Kidney tubule cell (primary cell): ENCODE measurements at places on chromosomes 3 and 15.

GRCh38 chr15:58010983-58011382, 54.5 kb downstream of the ALDH1A2 start:
- no peak for DNase-seq

DNA sequence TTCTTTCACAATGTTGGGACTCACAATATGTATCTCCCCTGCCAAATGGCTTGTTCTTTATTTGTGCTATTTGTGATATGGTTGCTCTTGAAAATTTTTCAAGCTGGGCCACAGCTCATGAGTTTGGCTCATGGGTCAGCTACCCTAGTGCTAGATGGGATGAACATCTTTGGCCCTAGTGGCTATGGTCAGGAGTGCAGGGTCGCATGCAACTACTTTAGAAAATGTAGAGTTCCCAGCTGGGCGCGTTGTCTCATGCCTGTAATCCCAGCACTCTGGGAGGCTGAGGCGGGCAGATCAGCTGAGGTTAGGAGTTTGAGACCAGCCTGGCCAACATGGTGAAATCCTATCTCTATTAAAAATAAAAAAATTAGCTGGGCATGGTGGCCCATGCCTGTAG, 55.8 kb downstream of the POLR2M start:
- no peak for DNase-seq

- no peak for DNase-seq
Measured at GRCh38 chr3:21515417-21515816, 235.6 kb downstream of the ZNF385D start.

DNA sequence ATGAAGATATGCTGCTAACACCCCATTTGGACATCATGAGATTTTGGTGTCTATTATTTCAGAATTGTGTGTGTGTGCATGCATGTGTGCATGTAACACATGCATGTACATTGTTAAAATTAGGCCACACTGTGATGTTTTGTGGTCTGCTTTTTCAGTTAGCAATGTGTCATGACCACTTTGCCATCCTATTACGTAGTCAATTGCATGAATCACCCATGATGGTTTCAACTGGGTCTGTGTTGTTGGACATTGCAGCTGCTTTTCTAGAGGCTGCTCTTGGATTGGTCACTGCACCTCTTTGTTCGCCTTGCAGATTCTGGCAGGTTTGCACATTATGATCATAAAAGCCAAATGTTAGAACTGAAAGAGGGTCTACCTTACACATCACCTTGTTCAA, 101.0 kb upstream of the THBS1 start:
- peak; percentile 19 for DNase-seq

DNA sequence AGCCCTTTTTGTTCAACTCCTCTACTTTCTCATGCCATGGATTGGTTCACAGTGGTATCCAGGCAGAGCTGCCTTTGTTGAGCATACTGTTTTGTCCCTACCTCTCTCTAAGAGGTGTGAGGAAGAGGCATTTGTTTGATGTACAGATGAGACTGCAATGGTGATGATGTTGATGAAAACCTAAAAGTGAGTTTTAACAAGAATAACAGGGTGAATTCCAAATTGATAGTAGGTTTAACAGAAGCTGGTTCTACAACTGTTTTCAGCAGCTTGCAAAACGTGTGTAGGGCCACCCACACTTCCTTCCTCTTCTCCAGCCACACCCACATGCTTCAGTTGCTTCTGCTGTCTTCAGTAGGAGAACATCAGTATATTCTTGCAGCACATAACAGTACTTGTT, 10.2 kb downstream of the SNRK start:
- no peak for DNase-seq

DNA sequence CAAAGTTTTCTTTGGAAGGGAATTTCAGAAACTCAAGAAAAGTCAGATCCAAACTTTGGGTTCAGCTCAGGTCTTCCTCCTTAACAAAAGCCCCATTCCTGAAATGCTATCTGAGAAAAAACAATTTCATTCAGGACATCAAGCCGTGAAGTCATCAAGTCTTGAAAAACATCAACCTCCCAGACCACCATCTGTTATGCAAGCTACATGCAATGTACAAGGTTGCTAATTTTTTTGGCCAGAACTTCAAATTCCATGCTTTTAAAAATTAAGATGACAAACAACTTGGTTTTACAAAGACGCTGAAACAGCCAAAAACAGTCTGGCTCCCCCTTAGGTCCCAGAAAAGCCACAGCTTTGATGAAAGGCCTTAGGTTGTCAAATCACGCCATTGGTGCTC, 53.9 kb upstream of the WNT5A start:
- no peak for DNase-seq

DNA sequence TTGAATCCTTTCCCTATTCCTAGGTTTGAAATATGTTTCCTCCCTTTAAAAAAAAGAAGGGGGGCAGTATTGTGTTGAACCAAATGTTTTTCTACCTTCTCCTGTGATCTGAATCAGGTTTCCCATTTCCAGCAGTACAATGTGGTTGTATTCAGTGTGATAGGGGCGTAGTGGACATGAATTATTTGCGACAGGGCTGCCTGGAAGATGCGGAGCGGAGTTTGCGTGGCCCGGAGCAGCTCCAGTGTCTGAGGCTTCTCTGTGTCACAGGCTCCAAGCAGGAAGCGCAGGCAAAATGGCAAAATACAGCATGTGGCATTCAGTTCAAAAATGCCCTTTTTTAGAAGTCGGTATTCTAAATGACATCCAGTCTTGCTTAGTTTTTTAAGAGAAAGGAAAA, 154.4 kb downstream of the PGPEP1L start:
- peak; percentile 87 for DNase-seq

DNA sequence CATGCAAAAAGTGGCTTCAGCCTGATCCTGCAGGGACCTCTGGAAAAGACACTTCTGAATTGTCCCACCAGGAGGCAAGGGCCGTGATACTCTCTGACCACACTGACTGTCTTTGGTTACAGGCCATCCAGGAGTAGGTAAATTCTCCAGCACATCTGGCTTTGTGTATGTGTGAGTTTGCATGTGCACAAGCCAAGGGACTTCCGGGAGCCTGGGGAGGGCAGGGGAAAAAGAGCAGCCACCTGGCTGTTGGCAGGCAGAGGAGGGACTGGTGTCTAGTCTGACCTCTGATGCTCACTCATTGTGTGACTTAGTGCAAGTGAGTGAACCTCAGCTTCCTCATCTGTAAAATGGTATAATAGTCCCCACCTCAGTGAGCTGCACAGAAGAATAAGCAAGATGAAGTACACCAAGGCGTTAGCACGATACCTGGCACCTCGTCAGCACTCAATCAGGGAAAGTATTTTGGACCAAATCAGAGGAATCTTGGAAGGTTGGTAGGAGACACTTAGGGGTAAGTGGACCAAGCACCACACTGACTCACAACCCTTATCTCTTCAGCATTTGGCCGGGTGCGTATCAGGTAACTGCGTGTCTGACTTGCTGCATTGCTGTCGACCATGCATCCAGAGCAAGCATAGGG, 19.1 kb downstream of the KLHL6 start:
- no peak for DNase-seq

DNA sequence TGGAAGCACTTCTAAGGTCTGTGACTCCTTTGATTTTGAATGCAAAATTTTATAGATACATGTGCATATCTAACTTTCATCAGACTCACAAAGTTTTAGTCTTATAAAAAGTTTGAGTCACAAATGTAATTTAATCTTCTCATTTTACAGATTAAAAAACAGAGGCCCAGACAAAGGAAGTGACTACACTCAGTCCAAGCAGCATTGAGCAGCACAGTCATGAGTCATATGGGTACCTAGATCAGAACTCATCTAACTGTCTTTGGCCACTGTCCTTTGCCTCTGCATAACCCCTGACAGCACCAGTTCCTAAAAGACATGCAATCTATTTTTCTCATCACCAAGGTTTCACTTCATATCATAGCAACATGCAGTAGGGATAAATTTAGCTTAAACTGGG, 210.7 kb upstream of the KCNH8 start:
- no peak for DNase-seq

DNA sequence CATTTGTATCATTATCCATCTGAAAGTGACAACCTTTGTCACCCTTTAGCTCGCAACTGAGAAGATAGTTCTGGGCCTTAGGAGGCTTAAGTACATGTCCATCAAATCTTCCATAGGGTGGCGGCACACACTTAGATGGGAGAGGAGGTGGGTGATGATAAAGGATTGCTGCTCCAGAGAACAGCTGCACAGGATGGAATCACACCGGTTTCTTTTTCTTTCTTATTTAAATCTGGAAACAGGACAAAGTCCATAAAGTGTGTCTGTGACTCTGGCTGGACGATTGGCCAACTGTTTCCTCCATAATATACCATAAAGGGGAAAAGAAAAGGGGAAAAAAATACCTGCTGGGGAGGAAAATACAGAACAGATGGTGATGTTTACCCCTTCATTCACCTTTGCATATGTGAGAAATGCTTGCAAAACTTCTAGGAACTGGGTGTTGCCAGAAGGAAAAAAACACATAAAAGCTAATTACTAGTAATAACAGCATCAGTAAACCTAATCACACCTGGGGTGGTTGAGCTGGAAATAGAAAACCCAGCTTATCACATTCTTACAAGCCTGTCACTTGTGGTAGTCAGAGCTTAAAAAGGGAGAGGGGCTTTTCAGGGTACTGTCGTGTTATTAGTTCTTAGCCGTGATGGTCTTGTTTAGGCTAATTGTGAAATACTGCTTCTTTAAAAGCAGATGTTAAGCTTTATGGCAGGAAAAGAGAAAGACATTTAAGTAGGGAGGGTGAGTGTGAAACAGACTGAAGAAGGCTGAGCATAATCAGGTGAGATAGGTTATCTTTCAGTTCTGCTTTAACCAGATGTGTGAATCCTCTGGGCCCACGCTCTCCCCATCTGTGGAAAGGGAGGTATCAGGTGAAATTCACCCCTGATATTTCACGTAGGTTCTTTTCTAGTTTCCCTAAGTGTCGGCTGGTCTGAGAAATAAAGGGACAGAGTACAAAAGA, 16.7 kb downstream of the C2CD4A start:
- no peak for DNase-seq

DNA sequence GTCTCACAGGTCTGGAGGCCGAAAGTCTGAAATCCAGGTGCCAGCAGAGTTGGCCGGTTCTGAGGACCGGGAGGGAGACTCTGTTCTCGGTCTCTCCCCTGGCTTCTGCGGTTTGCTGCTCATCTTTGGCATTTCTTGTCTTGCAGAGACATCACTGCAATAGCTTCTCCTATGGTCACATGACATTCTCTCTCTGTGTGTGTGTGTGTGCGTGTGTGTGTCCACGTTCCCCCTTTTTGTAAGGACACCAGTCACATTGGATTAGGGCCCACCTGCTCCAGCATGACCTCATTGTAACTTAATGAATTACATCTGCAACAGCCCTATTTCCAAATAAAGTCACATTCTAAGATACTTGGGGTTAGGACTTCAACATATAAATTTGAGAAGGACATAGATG, 12.4 kb upstream of the ATP10A start:
- no peak for DNase-seq

DNA sequence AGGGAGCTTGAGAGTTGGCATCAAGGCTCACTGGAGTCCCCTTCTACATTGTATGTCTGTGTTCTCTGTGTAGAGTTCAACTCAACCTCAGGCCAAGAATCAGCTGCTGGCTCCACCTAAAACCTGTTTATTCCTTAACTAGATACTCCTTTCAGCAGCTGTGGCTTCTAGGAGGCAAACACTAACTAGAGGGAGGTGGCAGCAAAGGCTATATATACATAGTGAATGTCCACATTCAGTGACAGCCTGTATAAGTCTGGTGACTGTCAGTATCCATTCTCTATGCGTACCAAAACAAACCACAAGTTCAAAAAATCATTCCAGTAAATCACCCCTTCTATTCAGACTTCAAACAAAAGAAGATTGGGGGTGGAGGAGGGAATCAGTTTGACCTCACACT, 184.3 kb downstream of the CDIN1 start:
- DNase-seq = no peak

DNA sequence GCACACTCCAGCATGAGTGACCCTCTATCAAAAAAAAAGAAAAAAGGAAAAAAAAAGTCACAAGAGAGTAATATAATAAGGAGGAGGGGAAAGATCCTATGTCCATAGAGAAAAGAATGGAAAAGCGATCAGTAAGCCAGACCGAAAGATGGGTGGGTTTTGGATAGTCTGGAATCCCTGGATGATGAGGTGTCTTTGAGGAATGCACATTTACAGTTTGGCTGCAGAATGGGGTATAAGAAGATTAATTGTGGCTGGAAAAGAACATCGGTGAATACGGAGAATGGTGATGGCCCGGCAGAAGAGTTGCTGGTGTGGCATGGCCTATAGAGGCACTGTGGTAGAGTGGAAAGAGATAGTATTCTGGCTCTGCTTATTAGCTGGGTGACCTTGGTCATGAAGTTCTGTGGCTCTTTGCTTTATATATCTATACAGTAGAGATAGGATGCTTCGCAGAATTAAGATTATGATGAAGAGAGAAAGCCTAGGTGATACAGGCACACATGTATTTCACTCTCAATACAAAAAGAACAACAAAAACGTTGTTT, 187.9 kb downstream of the AKAP13 start:
- no peak for DNase-seq

DNA sequence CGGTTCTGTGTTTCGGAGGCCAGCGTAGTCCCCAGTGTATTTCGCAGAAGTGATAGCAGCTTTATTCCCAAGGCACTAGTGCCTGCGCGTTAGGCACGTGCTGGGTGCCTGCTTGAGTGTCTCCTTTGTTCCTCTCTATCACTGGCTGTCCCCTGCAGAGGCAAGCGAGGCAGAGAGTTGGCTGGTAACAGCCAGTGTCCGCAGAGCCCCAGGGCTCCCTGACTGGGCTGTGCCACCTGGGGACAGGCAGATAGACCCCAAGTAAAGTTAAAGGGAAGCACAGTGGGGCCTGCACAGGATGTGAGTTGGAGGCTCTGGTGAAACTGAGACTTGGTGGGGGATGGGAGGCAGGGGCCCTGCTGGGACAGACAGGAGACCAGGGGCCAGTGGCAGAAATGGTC, 50.7 kb downstream of the APBA2 start:
- DNase-seq = no peak

GRCh38 chr3:67831262-67831661, 176.8 kb upstream of the SUCLG2 start:
- no peak for DNase-seq

- DNase-seq = no peak
Measured at GRCh38 chr3:139236336-139236735, 107.5 kb upstream of the MRPS22 start.

DNA sequence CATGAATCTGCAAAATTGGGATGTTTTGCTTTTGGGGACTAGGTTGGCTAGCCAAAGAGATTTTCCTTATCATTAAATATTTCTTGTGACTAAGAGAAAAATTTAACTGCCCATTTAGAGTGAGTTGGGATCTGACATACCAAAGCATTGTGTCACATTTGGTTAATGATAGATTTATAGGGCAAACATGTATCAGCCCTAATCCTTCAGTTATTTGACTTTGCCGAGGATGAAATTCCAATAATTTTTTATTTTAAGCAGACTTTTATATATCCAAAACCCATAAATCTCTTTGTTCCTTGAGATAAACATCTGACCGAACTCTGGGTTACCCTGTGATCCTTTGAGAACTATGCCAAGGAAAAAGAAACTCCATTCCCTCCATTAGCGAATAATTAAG, 218.9 kb downstream of the CDIN1 start:
- peak; percentile 68 for DNase-seq

DNA sequence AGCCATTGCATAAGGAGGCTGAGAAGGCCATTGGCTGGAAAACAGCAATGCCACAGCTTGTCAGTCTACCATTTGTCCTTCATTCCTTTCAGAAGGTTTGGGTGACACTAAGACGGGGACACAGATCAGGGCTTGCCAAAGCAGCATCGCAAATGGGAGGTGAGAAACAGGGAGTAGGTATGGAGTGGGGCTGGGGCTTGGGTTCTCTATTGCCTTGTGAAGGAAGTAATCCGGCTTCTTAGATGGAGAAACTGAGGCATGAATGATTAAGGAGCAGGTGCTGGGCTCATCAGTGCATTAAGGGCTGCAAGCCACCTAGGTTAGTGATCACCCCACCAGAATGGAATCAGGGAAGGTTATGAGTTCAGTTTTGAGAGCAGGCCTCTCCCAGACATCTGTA, 115.6 kb upstream of the NMNAT3 start:
- no peak for DNase-seq
